SK-N-DZ (cell line): ENCODE measurements at places on chromosomes 2 and 18.

DNA sequence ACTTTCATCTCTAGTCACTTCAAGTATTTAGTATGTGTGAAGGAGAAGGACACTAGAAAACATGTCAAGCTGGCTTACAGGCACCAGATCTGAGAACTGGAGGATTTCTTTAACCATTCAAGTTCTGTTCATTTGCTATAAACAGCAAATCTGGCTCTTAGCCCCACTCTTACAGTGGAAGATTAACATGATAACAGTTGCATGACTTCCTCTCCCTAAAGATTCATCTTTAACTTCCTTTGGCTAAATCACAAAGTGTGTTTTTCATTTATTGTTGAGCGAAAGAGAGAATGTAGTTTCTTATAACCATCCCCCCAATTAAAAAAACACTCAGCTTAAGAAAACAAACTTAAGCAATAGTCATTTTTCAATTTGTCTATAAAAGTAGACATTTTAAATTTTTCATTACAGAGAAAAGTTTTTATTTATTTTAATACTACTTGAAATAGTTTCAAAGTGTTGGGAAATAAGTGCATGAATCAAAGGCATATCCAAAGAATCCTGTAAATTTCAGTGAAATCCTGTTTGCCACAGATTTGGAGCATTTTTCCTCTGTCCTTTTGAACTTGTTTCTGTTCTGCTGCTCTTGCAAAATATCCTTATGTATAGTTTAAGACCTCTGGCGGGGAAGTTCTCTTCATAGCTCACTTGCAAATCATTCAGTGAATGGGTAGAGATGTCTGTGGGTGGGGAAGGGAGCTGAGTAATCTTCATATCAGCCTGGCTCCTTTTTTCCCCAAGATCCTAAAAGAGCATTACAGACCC is 241.0 kb upstream of the RBBP8 start:
- DNase-seq: no peak

- no peak for DNase-seq
These were observed 38.0 kb downstream of the TSHZ1 start for GRCh38 chr18:75248426-75249174.

DNA sequence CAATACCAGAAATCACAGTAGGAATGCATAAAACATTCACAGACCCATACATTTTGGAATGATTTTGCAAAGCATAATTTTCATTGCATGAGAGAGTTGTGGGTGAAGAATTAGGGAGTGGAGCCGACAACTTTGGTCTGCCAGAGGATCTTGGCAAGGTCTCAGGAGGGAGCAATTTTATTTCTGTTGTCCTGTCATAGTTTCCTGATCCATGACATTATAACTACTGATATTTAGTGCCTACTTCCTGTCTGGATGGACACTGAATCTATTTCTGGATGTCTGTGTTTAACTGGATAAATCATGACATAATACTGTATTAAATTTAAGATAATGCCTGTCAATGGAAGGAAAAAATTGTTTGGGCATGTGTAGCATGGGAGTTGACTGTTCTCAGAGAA is 2.4 kb downstream of the ITGA4 start:
- no peak for DNase-seq

- DNase-seq: peak; percentile 60
These were observed 396.8 kb downstream of the NCKAP5 start for GRCh38 chr2:133171393-133172004.

DNA sequence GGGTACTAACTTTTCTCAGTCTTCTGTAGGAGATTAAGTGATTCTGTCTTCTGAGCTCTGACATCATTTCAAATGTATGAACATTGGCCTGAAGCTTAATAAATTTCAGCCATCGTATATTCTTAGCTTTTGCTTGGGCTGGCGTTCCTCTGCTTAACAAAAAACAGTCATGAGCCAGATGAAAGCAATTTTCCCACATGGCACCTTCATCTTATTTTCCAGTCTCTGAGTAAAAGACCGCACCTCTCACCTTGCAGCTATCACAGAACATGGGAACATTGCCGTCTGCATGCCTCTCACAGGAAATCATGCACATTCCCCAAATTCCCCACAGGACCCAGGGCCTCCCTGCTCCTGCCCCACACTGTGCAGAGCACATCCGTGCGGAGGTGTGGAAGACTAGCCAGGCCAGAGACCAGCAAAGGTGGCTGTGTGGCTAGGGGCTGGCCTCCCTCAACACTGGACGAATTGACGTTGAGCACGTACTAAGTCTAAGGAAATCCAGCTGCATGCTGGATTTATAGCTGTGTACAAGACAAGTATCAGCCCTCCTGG is 531.8 kb upstream of the ID2 start:
- DNase-seq: no peak

DNA sequence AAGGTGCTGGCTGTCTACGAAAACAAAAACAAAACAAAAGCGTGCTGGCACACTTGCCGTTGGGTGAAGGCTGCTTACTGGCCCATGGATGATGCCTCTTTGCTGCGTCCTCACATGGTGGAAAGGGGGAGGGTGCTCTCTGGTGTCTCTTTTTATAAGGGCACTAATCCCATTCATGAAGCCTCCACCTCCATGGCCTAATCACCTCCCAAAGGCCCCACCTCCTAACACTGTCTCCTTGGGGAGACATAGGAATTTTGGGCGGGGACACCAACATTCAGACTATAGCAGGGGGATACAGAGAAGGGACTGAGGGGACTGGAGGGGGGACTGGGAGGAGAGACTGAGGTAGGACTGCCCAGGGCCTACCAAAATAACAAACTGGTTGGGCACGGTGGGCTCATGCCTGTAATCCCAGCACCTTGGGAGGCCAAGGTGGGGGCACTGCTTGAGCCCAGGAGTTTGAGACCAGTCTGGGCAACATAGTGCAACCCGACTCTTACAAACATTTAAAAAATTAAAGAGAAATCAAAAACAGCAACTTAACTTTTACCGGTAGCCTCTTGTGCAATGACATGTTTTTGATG is 14.5 kb downstream of the PTMA start:
- no peak for DNase-seq

DNA sequence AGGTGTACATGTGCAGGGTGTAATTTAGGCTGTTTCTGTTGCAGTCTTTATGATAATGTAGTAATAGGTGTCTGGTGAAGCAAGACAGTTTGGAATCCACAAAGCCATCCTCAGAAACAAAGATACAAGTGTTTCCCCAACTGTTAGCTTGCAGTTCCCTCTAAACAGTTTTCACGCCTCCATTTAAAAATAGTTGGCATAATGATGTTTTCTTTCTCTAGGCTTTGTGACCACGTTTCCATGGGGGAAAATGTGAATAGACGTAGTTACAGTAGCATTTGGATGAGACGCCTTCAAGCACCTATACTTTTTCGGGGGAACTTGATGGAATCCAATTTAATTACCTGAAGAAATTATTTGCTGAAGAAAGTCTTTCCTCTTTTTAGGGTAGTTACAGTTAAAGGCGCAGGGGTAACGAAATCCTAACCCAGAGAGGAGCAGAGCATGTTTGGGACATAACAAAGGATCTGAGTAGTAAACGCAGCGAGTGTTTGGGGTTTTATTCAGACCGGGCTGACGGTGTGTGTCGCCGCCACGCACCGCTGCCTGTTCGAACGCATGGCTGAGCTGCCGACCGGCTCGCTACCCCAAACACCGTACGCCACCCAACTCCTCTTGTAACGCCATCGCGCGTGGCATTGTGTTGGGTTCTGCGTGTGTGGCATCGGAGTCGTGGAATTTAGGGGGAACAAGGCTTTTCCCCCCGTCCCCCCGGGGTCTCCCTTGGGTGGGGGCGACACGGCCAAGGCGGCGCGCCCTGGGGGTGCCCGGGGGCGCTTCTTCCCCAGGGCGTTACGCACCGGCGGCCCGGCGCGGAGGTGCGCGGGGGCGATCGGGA is 681 bp upstream of the NRP2 start:
- DNase-seq: peak; percentile 47

- DNase-seq: no peak
These were observed 122.7 kb downstream of the VIT start for GRCh38 chr2:36819095-36819711.

DNA sequence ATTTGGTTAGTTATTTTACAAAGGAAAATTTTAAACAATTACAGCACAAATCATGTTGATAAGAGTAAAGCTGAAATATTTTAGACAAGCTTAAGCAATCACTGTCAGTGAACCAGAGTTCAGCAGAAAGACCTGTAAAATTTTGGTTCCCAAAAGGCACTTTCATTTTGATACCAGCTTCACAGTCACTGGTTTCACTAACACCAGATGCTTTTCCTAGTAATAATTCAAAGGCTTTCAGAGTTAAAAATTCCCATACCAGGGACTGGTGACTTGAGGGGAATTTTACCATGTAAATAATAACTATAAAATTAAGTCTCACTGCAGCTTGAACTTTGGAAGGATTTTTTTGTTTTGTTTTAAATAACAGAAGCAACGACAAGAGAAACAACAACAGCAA is 102.3 kb upstream of the CD302 start:
- no peak for DNase-seq

DNA sequence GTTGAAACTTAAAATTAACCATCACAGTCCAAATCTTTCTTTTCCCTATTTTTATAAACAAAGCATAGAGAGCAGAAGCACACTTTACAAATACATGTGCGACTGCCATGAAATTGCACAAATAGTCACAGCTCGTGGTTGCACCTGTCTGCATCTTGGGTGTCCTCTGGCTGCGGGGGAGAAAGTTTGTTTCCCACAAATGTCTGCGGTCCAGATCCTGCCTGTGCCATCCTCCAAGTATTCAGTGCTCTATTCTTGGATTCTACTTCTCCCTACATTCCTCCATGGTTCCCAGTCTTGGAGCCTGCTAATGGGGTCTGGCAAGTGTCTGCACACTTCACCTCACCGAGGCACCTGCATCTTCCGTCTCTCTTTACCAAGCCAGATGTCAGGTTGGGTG is 52.2 kb downstream of the SMIM21 start:
- DNase-seq: no peak

- no peak for DNase-seq
These were observed 48.1 kb downstream of the MERTK start for GRCh38 chr2:111946294-111947114.

GRCh38 chr2:32039447-32040219 is at the start of gene DPY30:
TSS of gene DPY30 (minus strand) at chr2:32039805. CDS start at chr2:32039456, 349 bp downstream.
- DNase-seq: peak; percentile 94

DNA sequence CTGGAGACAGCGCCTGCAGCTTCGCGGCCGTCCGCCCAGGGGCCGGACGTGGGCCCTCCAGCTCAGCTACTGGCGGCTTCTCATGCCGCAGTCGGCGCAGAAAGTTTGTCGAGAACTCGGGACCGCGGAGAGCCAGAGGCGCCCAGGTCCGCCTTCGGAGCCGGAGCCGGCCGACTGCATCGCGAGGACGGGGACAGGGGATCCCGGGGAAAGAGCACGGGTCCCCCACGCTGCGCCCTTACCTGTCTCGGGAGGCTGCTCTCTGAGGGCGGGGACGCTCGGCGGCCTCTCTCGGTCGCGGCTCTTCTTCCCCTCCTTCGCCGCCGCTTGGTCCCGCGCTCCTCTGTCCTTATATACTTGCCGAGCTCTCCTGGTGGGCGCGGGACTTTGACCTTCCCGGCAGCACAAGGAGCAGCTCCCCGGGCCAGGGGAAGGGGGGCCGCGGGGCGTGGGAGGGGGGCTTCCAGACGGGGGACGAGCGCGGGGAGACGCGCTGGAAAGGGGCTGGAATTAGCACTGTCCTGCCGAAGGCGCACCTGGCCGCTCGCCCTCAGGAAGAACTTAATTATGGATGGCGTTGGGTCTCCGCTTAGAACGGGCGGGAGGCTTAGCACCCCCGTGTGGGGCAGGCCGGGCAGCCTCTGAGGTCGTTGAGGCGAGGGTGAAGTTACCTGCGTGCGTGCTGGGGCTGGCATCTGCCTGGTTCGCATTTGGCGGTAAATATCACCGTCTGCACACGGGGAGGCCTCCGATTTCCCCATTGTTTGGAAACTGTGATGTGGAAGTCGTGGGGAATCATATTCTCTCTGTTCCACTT is at the start of gene POMC:
Gene POMC, minus strand, starts transcription at position 325 of the 817 bp plus-strand sequence. CDS start 3,808 bp downstream, outside the sequence.
- DNase-seq: no peak

DNA sequence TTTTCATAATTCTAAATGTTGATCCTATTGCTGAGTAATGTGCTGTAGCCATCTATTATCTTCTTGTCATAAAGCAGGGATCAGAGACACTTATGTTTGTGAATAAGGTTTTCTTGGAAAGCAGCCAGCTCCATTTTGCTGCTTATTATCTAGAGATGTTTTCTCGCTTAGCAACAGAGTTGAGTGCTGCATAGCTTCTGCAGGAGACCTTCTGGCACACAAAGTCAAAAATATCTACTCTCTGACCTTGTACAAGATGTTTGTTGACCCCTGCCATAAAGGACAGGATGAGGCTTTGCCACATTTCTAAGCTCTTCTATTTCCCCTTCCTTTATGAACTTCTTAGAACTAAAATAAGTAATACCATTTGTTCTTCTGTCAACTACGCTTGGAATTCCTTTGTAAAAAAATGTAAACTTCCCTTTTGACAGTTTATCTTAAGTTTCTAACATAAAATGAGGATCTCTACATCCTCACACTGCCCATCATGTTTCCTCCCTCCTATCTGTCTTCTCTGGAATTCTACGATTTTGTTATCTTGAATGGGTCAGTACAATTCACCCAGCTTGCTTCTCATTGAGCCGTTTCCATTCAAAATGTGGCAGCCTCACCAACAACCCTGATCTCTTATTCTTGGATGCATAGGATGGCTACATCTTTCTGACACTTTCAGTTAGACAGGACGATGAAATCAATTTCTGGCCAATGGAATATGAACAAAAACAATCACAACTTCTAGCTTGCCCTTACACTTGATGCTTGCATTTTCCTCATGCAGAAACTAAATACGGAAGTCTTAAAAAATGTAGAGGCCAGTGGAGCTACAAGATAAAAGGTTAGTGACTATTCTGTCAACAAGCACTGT is 1377.0 kb downstream of the SUCLG1 start:
- DNase-seq: no peak
